Heart right ventricle (tissue), 16 donors: ENCODE measurements at places on chromosomes 11 and 22. TPM values are rescaled to one million over a fixed set of nuclear protein-coding genes. Genes with fewer than 3 reads are reported as not detected.

DNA sequence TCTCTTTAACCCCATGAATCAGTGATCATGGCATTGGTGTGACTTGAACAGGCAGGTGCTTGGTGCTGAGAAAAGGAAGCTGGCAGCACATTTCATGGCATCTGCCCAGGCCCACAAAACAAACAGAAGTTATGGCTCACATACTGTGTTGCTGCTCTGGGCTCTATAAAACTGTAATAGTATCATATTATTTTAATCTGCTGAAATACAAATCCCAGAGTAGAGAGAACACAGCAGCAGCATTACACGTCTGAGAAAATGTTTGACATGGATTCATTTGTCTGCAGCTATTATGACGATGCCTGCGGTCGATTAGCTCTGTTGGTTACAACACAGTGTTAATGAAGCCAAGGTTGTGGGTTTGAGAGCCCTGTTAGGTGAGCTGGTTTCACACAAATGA is 80.8 kb downstream of the ALX4 start:
- no peak for DNase-seq

The OR5P2 gene
- not detected for total RNA-seq

GRCh38 chr11:1473786-1474185 is 12.8 kb downstream of the MOB2 start:
- no peak for DNase-seq

GRCh38 chr11:28123151-28123581 is 15.0 kb downstream of the METTL15 start:
- DNase-seq = no peak

- DNase-seq = no peak
These were observed 24.1 kb downstream of the ADAMTS15 start for GRCh38 chr11:130472434-130472961.

GRCh38 chr22:29716814-29717545 is 2.8 kb upstream of the CABP7 start:
- DNase-seq = peak; percentile 56

The SCUBE1 gene
- total RNA-seq = 0.34 TPM

The MPEG1 gene
- total RNA-seq = 5.7 TPM

DNA sequence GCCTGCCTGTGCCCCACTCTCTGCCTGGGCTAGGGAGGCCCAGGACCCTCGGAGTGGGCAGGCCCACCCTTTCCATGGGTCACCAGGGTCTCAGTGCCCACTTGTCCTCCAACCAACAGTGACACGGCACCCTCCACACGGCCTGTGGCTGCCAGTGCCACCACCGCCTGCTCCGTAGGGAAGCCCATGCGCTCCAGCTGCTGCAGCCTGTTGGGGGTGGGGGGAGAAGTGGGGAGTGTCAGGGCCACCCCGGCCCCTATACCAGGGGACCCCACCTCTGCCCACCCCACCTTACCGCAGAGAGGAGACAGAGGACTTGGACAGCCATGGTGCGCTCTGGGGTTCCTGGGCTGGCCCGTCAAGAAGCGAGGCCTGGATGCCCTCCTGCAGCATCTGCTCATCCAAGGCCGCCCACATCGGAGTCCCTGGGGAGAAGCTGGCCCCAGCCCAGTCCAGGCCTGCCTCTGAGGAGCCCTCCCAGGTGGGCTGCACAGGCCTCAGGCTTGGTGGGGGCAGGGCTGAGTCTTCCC is 7.7 kb downstream of the RHBDD3 start:
- no peak for DNase-seq

- DNase-seq = no peak
These were observed 1900.7 kb upstream of the RAG2 start for GRCh38 chr11:38498721-38499120.

The GRAP2 gene
- total RNA-seq = 0.41 TPM

GRCh38 chr11:441418-442274 is at the start of gene ANO9:
Gene ANO9, minus strand, starts transcription at chr11:442011. Its CDS starts 85 bp downstream, at chr11:441926.
- no peak for DNase-seq

DNA sequence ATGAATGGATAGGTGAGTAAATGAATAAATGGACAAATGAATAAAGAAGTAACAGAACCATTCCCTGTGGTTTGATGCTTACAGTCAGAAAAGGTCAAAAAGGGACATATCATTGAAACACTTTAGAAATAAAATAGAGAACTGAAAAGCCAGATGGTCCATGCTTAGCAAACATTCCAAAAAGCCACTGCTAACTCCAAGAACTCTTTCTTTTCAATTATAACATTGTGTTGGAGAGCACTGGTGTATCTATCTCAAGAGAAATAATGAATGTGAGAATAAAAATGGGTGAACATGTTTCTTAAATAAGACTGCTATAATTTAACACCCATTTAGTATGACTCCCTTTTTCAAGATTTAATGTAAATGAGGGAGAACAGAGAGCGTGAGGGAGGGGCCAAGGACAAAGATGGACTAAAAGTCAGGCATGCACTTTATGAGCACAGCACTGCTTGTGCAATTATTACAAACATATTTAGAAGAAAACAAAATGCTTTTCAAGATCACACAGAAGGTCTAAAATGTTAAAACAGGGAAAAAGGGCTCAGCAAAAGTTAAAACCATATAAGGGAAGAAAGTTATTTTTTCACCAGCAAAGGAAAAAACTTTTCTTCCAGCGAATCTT is 224.3 kb upstream of the PITPNB start:
- DNase-seq = no peak

The TMPRSS6 gene
- not detected for total RNA-seq

GRCh38 chr11:125807909-125808308 is 20.0 kb downstream of the PATE3 start:
- DNase-seq = no peak

The BTBD18 gene
- total RNA-seq = not detected

DNA sequence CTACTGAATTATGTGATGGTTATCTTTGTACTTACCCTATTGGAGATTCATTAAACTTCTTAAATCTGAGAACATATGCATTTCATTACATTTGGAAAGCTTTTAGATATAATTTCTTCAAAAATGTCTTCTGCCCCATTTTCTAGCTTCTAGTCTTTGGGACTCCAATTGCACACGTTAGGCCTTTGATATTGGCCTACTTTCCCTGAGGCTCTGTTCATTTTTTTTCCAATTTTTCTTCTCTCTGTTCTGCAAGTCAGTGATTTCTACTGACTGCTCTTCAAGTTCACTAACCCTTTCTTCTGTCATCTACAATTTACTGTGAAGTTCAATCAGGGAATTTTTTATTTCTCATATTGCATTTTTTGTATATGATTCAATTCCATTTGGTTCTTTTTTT is 43.0 kb downstream of the FZD4 start:
- no peak for DNase-seq

The OR10A5 gene
- not detected for total RNA-seq

DNA sequence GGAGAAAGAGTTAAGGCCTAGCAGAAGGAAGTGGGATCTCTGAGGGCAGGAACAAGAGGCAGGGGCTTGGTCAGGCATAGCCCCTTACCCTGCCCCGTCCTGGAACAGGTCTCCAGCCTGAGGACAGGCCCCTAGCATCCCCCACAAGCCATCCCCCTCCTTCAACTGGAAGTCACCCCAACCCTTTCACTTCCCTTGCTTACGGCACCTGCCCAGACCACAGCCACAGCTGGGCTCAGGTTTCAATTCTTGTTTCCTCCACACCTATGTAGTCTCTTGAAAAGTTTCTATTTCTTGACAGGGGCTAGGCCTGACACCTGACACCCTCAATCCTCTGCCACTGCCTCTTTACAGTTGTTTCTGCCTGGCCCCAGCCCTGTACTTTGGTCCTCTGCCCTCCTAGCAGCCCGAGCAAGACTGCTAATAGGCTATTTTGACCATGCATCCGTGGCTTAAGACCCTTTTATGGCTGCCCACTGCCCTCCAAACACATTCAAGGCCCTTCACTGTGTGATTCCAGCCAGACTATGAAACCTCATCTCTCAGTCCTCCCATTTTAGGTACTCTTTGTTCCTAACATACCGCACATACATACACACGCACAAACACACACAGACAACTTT is 10.9 kb upstream of the FCHSD2 start:
- no peak for DNase-seq

GRCh38 chr22:38309614-38310517 is 7.4 kb downstream of the CSNK1E start:
- DNase-seq = no peak

DNA sequence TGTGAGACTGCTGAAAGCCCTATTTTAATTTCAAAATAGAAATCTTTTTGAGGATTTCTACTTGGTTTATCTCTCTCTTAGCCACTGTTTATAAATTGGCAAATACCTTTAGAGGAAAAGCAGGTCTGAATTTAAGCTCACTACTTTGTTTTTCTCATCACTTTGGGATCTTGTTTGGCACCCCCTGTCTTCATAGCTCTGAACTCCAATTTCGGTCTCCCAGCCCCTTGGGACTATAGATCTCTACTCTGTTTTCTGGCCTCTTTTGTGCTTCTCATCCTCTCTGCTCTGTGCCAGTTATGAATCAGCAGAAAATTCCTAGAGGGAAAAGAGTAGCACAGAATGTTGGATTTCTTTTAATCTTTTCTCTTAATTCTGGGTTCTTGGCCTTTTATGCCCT is 118.3 kb downstream of the CYP2R1 start:
- DNase-seq = no peak

The SLC35E4 gene
- 2.8 TPM for total RNA-seq

- no peak for DNase-seq
These were observed 6.6 kb upstream of the FXYD6 start for GRCh38 chr11:117883063-117883462.

The NCF4 gene
- 10.8 TPM for total RNA-seq

The CLDN5 gene
- 21.1 TPM for total RNA-seq

The SLC1A2 gene
- total RNA-seq = 25.8 TPM

The POTEH gene
- total RNA-seq = not detected
